ENCODE measurements at places on chromosomes 11 and 22.
A peak's percentile ranks its signal among the peaks of the same experiment; 100 is the strongest.

DNA sequence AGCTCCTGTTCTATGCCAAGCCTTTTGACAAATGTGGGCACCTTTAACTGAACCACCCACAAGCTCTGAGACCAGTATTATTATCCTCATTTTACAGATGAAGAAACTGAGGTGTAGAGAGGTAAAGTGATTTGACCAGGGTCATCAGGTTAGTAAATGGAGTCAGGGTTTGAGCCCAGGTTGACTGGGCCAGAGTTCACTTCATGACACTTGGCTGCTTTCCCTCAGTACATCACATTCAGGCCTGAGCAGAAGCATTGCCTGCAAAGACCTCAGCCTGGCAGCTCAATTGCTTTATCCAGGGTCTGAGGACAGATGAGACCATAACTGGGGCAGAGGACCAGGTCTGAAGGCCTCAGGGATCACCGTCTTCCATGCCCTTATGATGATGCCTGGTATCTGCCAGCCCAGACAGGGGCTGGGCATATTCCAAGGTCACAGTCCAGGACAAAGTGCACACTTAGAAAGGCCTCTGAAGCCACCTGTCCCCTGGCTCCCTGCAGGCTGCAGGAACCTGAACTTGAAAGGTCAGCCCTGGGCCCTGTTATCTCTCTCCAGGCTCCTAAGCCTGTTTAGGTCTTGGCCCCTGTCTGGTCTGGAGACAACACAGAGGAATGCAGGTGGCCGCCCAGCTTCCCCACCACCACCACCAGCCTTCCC lies 32.0 kb downstream of the POU2AF3 start:
- DNase-seq: no peak

- no peak for DNase-seq
These were observed 13.8 kb upstream of the MTFP1 start for GRCh38 chr22:30411780-30412179.

DNA sequence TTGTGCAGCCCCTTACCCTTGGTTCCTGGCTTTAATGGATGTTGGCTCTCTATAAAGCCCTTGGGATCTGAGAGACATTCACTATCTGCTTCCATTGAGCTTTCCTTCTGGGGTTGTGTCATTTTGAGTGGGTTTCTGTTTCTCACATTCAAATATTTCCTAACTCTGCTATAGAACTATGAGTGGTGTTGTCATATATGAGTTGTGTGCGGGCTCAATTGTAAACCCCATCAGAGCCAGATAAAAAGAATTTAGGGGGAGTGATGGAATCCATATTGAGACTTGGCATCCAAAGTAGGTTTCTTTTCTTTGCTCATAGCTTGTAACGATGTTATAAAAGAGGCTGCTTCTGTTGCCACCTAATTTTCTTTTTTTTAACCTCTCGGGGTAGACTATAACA lies 41.8 kb upstream of the SPON1 start:
- no peak for DNase-seq

GRCh38 chr22:22395245-22395644 lies 113.3 kb downstream of the ZNF280B start:
- no peak for DNase-seq

DNA sequence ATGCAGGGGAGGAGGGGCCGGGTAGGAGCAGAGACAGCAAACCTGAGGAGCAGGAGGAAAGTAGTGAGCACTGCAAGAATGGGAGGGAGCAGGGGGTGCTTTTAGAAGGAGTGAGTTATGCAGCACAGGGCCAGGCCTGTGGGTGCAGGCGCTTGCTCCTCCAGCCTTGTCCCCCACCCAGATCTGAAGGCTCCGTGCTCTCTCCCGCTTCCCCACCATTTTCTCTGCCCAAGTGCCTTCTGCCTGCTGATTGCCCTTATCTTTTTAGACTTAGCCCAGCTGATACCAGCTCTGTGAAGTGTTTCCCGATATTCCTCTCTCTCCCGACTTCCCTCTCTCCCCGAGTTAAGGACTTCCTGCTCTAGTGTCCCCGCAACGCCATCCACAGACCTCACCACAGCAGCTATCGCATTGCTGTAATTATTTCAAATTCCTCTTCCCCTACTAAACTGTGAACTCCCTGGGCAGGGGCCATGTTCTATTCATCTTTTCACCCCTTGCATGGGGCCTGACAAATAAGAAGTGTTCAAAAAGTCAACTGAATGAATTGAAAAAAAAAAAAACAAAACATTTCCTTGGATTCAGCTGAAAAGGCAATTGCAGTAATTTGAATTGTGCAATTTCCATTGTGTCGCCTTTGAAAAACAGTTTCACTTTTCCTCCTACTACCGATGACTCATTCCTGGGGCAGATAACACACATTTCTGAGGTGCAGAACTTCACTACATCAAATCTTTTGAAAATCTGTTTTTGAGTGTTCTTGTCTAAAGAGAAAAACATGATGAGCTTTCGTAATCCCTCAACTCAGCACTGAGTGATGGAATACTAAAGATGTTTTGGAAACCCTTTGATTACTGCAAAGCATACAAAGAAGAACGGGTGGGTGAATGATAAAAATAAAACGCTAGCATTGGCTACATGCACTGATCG lies 69.7 kb upstream of the BMAL1 start:
- no peak for DNase-seq

- no peak for DNase-seq
These were observed 6.2 kb downstream of the PANX1 start for GRCh38 chr11:94134651-94135512.

DNA sequence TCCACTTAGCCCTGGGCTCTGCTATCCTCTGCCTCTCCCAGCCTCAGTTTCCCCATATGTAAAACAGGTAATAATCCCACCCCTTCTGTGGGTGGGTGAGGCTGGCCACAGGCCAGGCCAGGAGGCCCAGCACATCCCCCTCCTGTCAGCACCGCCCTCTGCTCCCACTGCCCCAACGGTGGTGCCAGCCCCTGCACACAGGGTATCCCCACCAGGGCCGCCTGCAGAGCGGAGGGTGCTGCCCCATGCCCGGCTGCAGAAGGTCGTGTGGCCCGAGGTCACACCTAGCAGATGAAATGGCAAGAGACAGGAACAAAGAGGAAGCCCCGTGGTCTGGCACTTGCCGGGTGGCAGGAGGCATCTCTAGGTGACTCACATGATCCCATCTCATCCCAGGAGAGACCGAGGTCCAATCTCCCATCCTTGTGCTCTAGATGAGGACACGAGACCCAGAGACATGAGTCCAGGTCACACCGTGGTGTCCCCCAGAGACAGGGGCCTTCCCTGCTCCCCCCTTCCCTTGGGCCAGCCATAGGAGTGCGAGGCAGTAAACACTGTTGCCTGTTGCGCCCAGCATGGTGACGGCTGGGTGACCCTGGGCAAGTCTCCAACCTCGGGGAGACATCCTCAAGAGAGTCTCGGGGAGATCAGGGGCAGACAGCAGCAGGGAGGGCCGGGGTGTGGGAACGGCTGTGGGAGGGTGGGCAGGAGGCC lies 27.2 kb upstream of the PPARA start:
- no peak for DNase-seq

DNA sequence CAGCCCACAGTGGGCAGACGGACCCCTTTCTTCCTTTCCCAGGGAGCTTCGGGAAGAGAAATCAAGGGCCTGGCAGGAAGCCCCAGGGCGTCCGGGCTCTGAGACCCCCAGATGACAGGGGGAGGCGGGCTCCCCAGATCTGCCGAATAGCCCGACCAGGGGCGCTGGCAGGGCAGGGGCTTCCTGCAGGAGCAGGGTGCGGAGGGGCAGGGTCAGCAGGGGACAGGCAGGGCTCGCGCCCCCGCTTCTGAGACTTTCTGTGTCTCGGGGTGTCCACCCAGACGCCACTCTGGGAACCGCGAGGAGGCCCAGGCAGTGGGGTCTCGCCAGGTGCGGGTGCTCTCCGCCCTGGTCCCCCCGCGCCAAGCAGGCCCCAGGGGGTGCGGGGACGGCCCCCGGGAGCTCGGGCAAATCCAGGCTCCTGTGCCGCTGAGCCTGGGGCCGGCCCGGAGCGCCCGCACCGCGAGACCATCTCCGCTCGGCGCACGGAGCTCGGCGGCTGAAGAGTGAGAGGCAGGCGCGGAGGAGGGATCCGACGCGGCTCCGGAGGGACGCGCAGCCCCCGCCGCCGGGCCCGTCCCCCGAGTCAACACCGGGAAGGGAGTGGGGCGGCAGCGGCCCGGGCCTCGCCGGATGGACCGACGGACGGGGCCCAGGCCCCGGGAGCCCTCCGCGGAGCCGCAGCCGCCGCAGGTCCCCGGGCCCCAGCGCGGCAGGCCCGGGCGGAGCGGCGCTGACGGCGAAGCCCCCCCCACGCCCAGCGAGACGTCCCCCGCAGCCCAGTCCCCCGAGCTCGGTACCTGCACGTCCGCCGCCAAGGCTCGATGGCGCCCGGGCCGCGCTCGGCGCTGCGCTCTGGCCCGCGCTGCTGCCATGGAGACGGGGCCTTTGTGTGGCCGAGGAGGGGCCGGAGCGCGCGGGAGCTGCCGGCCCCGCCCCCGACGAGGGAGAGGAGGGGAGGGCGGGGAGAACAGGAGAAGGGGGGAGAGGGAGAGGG lies at the start of gene PLXNB2:
TSS of gene PLXNB2 (minus strand) at position 894 of the 997 bp plus-strand sequence. CDS start 17,062 bp downstream, outside the sequence.
- DNase-seq: peak; percentile 13

DNA sequence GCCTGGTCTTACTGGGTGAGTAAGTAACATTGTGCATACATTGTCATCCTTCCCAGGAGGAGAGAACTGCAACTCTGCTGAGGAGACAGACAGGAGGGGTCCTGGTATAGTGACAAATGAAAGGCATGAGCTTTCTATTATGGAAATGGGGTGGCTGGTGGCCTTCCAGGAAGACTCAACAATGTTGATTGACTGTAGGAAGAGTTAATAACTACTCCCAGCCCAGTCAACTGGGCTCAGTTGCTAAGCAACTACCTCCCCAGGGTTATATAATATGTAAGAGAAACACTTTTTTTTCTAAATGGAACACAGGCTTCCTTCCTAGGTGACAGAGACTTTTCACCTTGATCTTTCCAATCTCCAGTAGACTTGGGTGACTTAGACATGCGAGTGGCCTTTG lies 28.2 kb downstream of the SEZ6L start:
- DNase-seq: no peak

GRCh38 chr11:16815047-16815767 lies 76.8 kb downstream of the C11orf58 start:
- DNase-seq: no peak

GRCh38 chr11:70547821-70548670 lies 149.7 kb downstream of the CTTN start:
- DNase-seq: no peak

- DNase-seq: no peak
These were observed 11.4 kb downstream of the CTSC start for GRCh38 chr11:88326099-88326498.

DNA sequence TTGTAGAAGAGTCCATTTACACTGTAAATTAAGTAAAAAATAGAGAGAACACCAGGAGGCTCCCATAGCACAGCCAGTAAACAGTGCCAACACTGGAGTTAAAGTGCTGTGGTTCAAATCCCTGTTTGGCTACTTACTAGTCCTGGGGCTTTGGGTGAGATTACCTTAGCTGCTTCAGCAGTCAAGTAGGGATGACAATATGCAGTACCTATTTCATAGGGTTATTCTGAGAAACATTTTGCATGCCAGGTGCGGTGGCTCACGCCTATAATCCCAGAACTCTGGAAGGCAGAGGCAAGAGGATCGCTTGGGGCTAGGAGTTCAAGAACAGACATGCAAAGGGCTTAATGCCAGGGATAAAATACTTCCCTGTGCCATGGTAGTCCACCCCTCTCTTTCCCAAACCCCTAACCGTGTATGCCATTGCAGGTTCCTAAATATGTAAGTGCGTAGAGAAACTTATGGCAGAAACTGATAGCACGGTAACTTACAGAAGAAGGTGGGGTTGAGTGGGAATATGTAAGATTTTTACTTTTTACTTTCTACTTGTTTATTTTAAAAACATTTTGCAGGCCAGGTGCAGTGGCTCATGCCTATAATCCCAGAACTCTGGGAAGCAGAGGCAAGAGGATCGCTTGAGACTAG lies 86.4 kb upstream of the PICALM start:
- no peak for DNase-seq

DNA sequence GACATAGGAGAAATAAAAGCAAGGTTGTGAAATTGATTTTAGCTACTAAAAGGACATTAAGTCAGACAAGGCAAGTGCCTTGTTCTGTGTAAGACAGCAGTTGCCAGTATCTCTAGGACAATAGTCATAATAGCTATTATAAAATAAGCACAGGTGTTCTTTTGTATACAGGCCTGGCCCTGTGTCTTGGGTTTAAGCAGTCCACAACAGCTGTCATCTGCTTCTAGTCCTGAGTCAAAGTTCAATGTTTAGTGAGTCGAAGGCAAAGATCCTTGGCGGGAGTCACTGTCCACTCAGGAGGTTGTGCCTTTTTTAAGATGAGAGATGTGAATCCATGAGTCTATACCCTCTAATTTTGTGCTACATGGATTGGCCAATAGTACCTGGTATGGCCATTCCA lies 79.5 kb downstream of the SC5D start:
- DNase-seq: no peak

DNA sequence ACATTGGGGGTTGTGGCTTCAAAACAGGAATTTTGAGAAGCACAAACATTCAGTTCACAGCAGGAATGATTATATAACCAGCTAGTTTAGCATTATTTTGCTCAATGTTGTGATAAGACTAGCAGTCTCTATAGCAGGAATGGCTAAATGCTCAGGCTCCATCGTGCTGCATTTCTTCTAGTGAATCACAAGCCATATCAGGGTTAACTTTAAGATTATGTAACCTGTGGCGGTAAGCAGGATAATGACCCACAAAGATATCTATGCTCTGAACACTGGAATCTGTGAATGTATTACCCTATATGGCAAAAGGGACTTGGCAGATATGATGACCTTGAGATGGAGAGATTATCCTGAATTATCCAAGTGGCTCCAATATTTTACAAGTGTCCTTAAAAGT lies 14.8 kb downstream of the FSHB start:
- no peak for DNase-seq

DNA sequence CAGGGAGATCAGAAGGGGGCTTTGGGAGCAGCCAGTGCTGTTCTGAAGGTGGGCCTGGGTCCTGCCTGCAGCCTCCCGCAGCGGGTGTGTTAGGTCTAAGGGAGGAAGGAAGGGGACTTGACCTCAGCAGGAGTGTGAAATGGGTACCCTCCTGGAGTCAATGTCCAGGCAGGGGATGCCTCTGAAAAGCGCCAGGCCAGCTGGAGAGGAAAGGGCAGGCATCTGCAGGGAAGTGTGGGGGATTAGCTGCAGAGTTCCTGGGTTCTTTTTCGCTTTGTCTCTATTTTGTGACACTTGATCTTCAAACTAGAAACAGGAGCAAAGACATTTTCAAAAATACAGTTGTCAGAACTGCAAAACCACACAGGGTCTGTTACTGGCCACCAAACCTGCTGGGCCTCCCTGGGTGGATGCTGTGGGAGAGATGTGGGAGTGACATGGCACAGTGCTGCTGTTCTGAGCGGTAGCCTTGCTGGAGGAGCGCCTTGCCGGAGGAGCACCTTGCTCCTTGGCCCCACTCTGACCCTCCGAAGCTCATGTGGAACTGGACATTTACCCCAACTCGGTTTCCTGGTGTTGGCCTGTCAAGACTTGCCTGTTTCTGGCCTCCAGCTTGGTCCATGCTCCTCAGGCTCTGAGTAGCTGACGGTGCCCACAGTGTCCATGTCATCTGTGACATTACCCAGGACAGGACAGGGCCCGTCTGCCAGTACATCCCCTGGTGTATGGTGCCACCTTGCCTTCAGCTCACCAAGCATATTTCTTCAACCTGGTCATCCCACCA lies 25.9 kb downstream of the MED15 start:
- DNase-seq: no peak
